ENCODE measurements at places on chromosomes 1 and 21.

DNA sequence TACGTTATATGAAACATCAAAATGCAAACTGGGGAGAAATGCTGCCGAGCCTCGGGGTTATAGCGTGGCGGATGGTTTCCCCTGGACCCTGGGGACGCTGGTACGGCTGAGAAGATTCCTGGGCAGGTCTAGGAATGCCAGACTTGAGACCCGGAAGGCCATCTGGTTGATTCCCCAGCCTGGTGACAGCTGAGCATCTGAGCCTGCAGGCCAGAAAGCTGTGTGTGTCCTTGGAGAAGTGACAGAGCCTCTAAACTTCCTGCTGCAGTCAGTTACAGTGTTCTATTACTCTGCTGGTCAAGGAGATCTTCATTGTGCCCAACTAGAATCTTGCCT, 2.3 kb downstream of the VASH2 start:
- DNase-seq: no peak

DNA sequence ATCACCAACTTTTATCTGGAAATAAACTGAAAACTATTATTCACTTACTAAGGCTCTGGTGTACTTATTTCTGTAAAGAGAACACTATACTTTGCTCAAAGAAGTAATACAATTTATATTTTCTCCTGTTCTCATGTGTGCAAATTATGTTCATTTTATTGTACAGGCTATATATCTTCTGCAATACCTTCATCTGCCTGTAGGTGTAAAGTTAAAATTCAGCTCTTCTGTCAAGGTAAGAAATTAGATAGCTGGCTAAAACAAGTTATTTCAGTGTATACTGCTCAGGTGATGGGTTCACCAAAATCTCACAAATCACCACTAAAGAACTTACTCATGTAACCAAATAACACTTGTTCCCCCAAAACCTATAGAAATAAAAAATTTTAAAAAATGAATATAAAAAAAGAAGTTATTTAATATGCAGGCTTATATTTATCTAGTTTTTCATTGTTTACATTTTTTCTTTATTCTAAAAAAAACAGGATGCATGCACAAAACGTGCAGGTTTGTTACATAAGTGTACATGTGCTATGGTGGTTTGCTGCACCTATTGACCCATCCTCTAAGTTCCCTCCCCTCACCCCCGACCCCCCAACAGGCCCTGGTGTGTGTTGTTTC, 81.5 kb downstream of the PTGER3 start:
- DNase-seq: no peak

DNA sequence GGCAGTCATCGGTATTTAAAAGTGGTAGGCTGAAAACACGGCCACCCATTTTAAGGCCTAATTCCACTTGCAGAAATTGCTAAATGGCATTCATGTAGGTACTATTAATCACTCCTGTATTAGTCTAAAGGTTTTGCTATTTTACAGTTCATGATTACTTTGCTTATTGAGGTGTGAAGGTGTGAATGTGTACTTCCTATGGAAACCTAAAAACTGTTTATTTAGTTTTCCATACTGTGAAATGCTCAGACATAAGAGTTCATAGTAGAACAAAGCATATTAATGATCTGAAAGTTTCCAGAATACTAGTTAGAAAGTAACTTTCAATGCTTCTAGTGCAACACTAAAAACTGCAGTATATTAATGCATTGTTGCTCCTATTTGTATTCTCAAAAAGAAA, 69.8 kb downstream of the ITGB3BP start:
- DNase-seq: no peak

DNA sequence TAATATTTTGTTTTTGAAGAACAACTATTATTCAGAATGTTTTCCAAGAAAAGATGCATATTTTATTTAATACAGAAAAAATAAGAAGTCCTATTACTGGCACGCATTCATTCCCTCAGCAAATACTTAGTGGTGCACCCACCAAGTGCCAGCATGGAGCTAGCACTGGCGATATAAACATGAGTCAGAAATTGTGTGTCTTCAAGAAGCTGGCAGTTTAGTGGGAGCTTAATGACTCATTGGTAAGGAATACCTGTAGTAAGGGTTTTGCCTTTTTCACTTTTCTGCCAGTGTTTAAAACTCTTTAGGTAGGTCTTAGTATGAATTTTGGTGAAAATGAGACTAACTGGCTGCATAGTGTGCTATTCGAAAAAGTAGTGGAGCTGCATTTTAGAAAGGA, 6.3 kb downstream of the MAGI3 start:
- peak; percentile 37 for DNase-seq

DNA sequence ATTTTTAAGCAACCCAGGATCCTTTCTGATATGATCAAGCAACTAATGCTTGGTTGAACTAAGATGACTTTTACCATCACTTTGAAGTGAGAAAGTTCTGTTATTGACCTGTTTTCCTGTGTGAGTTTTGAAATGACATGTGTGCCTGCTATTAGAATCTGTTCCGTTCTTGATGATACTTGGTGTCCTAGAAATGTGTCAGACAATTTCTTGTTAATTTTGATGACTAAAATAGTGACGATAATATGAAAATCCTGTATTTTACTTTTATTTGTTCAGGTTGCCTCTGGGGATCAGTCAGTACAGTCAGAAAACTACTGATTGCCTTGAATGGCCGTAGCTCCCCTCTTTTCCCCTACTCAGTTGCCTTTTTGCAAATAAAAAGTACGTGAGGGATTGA, 228.0 kb downstream of the RYR2 start:
- DNase-seq: no peak

- no peak for DNase-seq
Observed at GRCh38 chr1:67226688-67227087, 60.4 kb downstream of the IL23R start.

GRCh38 chr21:20258542-20258941, 739.7 kb upstream of the NCAM2 start:
- DNase-seq: no peak

DNA sequence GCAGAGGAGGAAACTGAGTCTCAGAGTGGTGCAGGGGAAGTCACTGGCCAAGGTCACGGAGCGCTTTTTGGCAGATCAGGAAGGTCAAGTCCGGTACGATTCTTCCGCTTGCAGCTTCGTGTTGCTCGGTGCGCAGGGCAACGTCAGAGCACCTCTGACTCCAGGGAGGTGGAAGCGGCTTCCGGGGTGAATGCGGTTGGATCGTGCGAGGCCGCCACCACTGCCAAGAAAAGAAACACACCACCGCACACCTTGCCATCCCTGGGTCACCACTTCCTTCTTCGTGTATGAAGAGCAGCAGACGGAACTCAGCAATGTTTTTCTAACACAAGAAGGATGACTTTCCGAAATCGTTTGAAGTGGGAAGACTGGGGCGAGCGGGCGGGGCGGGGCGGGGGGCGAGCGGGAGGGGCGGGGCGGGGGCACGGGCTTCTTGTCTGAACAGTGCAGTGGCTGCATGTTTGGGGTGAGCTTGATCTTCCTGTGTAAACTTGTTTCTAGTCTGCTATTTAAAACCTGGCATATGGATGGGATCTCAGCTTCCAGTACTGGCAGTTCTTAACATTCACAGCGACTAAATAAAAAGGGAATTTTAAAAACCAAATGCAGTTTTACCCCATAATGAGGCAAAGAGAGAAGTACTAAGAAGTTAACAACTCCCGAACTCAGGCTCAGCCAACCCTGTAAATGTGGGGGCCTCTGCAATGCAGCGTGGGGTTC, 300.0 kb downstream of the RRAGC start:
- DNase-seq: no peak

DNA sequence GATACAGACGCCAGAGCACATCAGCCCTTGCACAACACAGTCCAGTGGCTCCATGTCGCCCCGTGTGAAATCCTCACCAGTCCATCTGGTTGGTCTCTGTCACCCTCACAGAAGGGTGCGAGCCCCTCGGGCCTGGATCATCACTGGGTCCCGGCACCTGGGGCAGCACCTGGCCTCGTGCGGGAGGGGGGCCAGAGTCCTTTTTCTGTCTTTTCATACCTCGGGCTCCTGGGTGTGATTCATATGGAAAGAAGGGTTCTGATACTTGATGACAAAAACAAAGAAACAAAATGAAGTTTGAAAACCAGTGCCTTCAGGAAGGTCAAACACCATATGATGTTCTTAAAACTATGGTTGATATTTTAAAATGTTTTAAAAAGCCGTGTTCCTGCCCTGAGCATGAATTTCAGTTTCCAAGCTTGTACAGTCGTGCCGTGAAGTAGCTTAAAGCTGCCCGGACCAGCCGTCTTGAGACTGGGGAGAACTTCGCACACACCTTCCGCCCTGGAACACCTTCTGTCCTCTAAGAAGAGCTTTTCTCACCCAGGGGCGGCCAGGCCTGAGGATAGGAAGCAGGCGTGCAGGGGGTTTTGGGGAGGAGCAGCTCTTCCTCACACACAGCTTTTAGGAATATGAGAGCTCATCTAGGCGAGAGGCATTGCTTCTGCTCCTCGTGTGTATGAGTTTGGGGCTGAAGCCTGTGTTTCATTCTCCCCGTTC, 35.2 kb downstream of the SLC37A1 start:
- DNase-seq: no peak

DNA sequence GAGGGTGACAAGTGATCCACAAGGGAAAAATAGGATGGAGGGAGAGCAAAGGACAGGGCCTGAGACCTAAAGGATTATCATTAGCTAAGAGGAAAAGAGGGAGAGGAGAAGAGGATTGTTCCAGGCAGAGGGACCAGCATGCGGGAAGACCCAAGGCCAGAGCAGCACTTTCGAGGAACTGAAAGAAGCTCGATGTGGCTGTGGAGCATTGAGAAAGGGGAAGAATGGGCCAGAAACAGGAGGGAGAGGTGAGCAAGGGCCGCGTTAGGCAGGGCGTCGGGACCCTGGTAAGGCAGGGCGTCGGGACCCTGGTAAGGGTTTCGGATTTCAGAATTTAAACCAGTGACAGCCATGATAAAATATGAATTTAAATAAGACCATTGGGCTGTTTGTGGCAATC, 22.8 kb upstream of the CSF1 start:
- DNase-seq: no peak

GRCh38 chr1:46528297-46528955, 23.0 kb downstream of the KNCN start:
- no peak for DNase-seq

GRCh38 chr1:239386453-239387303, at the start of gene CHRM3:
TSS of gene CHRM3 (plus strand) at chr1:239386568. CDS start at chr1:239907452, 520,884 bp downstream.
- DNase-seq: peak; percentile 56

DNA sequence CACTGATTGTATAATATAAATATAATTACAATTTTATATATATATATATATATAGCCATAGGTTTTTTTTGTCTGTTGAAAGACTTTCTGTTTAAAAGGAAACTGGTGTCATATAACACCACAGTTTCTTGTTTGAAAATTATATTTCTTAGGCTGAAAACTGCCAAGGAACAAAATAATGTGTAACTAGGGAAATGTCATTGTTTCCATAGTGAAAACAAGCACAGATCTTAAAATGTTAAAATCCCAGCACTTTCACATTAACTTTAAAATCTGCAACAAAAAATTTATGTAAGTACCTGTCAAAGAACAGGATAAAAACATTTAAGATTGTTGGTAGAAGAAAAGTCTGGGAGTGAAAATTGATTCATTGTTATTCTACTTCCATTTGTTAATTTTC, 104.2 kb downstream of the ATP6V1G3 start:
- DNase-seq: no peak

- DNase-seq: no peak
Observed at GRCh38 chr1:40648928-40649591, 16.4 kb downstream of the RIMS3 start.

GRCh38 chr1:24384251-24385090, 29.1 kb downstream of the STPG1 start:
- DNase-seq: no peak

DNA sequence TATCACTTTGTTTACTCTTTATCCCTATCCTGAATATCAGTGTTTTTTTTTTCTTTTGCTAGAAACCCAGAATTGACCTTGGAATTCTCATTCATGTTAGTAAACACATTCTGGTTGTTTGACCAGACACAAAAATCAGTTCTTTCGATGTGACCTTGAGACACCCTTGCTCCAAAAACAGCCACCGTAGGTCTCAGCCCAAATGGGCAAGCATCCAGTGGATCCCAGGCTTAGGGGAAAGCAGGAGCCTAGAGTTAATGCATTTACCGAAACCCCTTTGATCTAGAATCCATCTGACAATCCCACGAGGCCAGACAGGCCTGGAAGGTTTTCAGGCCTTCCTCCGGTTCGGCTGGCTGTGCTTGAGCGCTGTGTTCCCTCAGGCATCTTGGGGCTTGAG, 47.6 kb downstream of the IRF2BP2 start:
- DNase-seq: no peak

DNA sequence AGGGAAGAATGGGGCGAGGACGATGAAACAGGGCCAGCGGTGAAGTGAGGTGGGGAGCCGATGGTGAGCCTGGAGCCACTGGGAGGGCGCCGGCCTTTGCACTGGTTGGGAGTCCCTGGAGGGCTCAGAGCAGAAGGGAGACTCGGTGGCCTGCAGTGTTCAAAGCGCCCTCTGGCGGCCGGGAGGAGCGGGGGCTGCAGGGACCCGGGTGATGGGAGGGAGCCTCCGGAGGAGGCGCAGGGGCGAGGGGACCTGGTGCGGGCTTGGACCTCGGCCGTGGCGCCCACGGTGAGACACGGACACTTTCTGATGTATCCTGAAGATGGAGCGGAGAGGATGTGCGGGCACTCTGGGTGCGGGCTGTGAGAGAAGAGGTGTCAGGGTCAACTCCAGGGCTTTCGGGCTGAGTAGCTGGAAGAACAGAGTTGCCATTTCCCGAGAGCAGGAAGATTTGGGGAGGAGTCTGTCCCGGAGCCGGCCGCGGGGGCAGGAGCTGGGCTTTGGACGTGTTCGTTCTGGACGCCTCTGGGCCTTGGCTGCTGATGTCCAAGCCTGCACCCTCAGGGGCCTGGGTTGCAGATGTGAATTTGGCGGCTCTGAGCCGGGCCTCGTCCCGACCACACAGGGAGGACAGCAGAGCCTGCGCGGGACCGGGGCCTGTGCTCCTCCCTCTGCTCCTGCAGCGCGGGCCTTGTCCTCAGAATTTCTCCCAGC, 29.7 kb downstream of the HEYL start:
- no peak for DNase-seq

GRCh38 chr1:31084782-31085569, 19.5 kb upstream of the PUM1 start:
- DNase-seq: no peak

DNA sequence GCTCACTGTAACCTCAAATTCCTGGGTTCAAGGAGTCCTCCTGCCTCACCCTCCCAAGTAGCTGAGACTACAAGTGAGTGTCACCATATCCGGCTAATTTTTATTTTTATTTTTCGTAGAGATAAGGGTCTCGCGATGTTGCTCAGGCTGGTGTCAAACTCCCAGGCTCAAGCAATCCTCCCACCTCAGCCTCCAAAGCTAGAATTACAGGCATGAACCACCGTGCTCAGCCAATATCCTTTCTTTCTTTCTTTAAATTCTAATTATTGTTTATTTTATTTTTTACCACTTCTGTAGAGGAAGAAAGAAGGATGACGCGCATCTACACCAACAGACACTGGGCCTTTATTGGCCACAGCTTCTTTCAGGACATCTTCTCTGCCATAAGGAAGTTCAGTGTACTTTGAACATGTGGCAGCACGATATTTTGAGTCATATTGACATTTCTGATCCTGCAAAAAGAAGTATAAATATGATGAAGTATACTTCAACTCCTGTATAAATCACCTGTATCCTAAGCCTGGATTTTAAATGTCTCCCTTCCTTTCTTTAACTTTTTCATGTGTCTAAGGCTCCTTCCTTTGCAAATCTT, 15.8 kb downstream of the CTSS start:
- no peak for DNase-seq

Data from HS-5 (cell line).